NCI-H510A treated with DMSO at 0.1 percent for 48 hours (cell line): ENCODE measurements at places on chromosomes 12 and 14.

- DNase-seq, result no peak
Observed at GRCh38 chr12:109845824-109846205, 12.6 kb upstream of the TRPV4 start.

DNA sequence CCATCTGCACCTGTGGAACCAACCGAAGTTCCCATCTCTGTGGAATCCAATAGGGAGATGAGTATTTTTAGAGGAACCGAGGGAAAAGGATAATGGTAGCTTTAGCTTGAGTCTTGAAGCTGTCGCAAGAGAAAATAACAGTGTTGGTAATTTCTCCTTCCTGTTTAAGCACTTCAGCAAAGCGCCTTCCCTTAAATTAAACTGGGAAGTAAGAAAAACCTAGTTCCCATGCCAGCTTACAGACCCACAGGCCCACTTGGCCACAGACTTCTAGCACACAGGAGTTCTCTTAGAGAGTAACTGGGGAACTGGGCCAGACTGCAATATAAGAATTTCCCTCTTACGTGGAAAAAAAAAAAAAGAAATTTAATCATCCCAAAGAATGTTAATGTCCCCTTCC is 223.8 kb downstream of the EFCAB11 start:
- no peak for DNase-seq

DNA sequence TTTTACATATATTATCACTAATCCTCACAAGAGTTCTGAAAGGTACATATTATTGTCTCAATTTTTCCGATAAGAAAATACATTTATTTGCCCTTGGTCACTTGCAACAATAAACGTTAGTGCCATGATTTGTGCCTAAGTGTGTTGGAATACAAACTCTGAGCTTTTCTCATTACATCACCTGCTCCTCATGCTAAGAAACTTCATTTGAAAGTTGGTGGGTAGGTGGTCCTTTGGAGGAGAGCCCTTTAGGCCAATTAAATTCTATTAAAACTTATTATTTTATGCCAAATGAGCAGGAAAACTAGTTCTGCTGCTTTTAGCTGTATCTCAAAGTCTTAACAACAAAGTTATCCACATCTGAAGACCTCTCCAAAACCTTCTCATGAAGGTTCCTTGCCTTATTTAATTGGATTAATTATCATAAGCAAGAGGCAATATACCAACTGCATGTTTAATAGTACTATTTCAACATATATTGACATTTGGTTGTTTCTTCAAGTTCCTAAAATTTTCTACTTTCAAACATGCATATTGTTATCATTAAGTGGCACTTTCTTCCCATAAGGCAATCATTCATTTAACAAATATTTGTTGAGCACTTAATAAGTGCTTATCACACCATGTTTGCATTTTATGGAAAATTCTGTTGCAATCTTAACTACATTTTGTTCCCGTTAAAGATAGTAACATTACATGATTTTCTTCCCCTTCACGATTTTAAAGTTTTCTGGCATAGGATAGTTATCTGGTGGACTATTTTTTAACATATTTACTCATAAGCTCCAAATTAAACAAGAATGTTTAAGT is 40.1 kb upstream of the LRRK2 start:
- DNase-seq, result no peak

GRCh38 chr12:53208877-53209463 is 1.9 kb upstream of the ITGB7 start:
- DNase-seq, result no peak

DNA sequence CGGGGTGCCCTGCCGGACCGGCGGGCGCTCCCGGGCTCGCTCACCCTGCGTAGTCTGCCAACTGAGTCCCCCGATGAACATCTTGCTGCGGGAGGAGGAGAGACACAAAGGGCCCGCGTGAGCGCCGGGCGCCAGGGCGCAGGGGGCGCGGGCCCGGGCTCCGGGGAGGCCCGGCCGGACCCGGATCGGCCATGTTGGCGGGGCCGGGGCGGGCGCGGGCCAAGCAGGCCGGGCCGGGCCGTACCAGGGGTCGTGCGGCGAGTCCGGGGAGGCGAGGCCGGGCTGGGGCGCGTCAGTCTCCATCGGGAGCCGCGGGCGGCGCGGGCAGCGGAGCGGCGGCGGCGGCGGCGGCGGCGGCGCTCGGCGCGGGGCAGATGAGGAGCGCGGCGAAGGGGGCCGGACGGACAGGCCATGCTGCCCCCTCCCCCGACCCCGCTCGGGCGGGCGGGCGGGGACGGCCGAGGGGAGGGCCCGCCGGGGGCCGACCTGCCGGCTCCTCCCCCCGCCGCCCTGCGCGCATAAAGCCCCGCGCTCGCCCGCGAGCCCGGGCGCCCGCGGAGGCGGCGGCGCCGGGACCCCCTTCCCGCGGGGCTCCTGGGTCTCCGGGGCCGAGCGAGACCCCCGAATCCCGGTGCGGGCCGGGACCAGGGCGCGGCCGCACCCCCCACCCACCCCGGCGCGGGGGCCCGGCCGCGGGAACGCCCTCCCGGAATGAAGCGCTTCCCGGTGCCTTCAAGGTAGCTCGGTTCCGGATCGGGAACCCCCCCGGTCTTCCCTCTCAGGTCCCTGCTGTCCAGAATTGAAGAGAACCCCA is at the start of gene MSI1:
MSI1 (minus strand) TSS at position 376 of the 814 bp plus-strand sequence; CDS start at position 303, 73 bp downstream.
- peak; percentile 27 for DNase-seq

GRCh38 chr12:8146442-8146771 is 10.4 kb upstream of the ZNF705A start:
- DNase-seq, result no peak

- DNase-seq, result no peak
Observed at GRCh38 chr14:84770030-84770429, 759.9 kb upstream of the FLRT2 start.

DNA sequence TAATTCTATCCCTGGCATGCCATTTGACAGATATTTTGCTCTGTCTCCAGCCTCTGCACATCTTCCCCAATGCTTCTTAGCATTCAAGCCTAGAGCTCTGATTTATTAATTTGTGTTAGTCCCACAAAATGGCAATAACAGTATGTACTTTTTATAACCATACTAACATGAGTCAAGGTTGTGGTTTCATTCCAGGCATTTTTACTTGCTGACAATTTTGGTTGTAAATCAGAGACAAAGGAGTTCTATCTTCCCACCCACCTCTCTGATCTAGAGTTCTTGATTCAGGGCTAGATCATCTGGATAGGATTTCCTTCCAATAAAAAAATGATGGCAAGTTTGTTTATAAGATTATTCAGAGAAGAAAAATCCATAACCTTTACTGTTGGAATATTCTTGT is 18.5 kb upstream of the CISTR start:
- DNase-seq, result no peak

GRCh38 chr14:22073801-22074200 is 400.2 kb upstream of the OR4E1 start:
- DNase-seq, result no peak

DNA sequence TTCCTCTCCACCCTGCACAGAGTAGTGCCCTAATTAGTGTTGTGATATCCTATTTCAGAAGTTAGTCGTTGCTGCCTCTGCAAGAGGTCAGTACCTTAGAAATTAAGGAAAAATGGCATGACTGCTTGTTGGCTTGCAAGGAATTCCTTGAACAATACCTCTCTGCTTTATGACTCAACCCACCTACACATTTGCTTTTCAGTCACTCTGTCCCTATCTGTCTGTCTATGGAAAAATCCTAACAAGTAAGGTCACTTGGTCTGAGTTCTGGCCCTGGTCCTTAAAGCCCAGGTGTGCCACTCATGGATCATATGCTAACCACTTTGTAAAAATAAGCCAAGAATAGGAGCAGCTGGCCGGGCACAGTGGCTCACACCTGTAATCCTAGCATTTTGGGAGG is 116.4 kb upstream of the ATF1 start:
- DNase-seq, result no peak

DNA sequence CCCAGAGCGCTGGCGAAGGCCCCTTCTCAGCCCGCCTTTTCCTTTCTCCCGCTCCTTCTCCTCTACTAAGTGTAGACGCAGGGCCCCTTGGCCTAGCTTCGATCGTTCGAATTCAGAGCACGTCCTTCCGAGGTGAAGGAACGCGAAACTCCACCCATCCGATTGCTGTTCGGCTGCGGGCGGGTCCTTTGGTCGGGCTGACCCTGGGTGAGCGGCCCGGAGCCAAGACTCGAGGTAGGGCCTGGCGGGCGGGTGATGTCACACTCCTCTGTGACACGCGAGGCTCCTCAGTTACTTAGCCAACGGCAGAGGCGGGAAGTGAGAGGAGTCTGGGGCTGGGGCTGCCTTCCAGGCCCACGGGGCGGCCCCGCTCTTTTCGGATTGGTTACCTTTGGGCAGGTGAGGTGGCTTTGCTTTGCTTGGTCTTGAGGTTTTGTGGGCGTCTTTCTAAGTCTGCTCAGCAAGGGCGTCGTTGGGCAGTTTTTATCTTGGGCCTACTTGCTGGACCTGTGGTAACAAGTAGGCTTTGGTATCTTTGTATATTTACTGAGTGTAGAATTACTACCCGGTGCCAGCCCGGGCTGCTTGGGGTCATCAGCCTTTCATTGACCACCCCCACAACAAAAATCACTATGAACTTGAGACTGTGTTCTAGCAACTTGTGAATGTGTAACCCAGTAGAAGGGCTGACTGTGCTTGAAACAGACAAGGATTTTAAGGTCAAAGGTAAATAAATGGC is 694 bp downstream of the TMBIM6 start:
- peak; percentile 51 for DNase-seq

- no peak for DNase-seq
Observed at GRCh38 chr12:116346741-116347140, 69.2 kb upstream of the MED13L start.

- no peak for DNase-seq
Observed at GRCh38 chr12:60148109-60148508, 552.3 kb downstream of the SLC16A7 start.

- DNase-seq, result no peak
Observed at GRCh38 chr12:69331909-69332684, 16.1 kb upstream of the LYZ start.
